ENCODE measurements at places on chromosomes 13 and 19.

- no peak for DNase-seq
Measured at GRCh38 chr13:110983241-110983640, 68.4 kb upstream of the ANKRD10 start.

GRCh38 chr13:48571126-48571913 lies 38.4 kb upstream of the RCBTB2 start:
- no peak for DNase-seq

DNA sequence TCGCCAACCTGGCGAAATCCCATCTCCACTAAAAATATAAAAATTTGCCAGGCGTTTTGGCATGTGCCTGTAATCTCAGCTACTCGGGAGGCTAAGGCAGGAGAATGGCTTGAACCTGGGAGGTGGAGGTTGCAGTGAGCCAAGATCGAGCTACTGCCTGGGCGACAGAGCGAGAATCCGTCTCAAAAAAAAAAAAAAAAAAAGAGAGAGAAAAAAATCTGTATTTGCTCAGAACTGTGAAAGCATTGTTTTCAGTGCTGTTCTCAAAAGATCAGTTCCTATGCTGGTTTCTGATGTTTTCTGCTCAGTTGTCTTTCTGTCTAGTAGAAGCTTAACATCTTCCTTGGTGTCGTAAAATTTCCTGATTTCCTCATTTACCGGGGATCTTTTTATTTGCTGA lies 2.5 kb downstream of the SF3A2 start:
- no peak for DNase-seq

- DNase-seq: no peak
Measured at GRCh38 chr13:80386002-80386401, 45.1 kb upstream of the SPRY2 start.

DNA sequence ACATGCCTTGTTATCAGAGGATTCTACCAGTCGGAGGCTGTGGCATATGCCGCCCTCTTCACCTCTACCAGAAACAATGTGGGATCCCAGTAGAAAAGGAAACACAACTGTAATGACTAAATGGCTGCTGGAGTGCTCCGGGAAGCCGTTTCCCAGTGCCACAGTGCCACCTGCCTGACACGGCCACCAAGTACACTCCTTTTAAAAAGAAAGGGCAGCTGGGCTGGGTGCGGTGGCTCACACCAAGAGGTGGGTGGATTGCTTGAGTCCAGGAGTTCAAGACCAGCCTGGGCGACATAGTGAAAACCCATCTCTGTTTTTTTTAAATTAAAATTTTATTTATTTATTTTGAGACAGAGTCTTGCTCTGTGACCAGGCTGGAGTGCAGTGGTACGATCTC lies 67.3 kb downstream of the TRPM4 start:
- DNase-seq: peak; percentile 45

- no peak for DNase-seq
Measured at GRCh38 chr13:98004107-98004506, 50.6 kb downstream of the IPO5 start.

DNA sequence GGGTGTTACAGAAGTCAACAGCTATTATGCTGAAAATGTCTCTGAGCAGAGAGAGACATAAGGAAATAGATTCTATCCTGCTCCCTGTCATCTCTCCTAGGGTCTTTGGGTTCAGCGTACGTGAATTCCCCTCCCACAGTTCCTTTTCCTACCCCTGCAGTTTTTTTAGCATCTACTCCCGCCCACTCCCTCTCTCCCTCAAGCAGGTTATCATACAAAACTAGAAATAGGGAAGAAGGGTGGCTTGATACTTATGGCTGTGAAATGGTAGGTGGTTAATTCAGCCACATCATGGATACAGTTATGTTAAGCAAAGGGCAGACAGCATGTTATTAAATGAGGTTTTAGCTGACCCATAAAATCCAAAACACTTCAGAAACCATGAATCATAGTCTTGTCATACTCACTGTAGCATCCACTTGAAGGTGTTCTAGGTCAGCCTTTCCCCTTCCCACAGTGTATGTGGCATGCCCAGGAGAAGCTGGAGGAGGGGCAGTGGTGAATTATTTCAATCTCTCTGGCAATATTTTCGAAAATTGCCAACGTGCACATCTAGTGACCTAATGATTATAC lies 236.8 kb upstream of the SERP2 start:
- DNase-seq: no peak

All from stimulated activated naive CD8-positive, alpha-beta T cell treated with anti-CD3 and anti-CD28 coated beads, Interleukin-15, Interleukin-2, amounts not matched to agents 100 U/mL and 50 U/mL, for 24 hours (primary cell).